ENCODE measurements at places on chromosomes 7 and 10.

GRCh38 chr7:133395551-133395950, 142.7 kb downstream of the EXOC4 start:
- DNase-seq = no peak

DNA sequence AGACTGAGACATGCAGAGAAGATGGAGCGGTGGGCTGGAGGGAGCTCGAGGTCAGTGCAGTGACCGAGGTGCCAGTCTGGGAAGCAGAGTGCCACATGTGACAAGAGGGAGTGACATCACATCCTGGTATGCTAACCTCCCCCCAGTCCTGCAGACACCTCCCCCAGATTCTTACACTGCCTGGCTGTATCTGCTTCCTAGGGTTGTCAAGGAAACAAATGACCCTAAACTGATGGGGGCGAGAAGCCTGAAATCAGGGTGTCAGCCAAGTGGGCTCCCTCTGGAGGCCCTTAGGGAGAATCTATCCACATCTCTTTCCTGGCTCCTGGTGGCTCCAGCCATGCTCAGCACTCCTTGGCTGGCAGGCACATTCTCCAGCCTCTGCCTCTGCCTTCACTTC, 316.1 kb upstream of the ZMIZ1 start:
- DNase-seq = no peak

DNA sequence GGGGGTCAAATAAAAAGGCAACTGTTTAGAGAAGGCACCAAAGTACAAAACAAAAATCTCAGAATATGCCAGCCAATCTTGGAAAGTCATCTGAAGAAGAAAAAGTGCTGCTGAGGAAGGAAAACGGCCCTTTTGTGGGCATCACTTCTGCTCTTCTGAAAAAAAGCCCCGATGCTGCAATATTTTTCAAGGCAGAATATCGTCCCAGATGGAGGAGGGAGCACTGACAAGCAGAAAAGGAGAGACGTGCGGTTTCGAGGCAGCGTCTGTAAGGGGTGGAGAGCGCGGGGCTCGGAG, 959 bp upstream of the ATRNL1 start:
- no peak for DNase-seq

GRCh38 chr10:76444034-76444800, 1012.8 kb downstream of the LRMDA start:
- no peak for DNase-seq

- DNase-seq = no peak
These were observed 17.6 kb downstream of the RAMP3 start for GRCh38 chr7:45174966-45175765.

DNA sequence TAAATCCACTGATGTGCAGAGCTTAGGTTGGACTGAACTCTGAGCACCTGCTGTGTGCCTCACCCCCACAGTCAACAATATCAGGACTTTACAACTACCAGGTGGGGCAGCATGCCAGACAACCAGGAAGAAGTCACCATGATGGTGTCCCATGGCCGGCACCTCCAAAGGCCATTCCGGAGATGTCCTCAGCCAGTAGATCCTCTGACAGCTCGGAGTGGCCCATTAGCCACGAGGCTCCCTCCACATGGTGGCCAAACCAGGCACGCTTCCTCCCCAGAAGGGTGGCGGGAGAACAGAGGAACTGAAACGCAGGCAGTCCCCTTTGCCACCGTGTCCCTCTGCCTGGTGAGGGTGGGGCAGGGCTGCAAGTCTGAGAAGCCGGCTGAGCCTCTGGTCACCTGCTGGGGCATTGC, 390.0 kb downstream of the TNS3 start:
- DNase-seq = no peak

GRCh38 chr10:132335189-132336063, 3.4 kb downstream of the LRRC27 start:
- no peak for DNase-seq

DNA sequence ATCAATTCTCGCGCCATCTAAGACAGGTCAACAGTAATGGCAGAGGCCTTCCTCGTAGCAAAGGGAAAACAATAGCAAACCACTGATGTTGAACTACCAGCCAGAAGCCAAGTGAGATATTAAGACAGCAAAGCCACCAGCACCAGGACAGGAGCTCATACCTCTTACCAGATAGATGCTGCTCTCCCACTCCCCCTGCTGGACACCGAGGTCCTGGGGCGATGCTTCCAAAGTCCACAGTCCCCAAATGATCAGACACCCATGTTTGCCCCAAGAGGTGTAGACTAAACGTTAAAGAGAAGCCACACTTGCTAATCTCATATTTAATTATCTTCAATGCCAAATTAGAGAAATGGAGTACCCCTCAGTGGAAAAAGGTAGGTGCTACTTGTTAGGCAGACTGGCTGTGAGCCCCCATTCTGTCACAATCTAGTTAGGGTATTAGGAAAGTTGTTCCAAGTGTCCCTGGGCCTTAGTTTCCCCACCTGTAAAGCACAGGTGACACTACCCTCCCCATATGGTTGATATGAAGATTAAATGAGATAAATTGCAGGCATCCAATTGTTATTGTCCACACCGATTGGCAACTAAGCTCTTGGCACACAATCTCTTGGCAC, 39.9 kb downstream of the TOMM7 start:
- DNase-seq = peak; percentile 65

- no peak for DNase-seq
These were observed 7.4 kb downstream of the ZNF746 start for GRCh38 chr7:149490083-149490760.

DNA sequence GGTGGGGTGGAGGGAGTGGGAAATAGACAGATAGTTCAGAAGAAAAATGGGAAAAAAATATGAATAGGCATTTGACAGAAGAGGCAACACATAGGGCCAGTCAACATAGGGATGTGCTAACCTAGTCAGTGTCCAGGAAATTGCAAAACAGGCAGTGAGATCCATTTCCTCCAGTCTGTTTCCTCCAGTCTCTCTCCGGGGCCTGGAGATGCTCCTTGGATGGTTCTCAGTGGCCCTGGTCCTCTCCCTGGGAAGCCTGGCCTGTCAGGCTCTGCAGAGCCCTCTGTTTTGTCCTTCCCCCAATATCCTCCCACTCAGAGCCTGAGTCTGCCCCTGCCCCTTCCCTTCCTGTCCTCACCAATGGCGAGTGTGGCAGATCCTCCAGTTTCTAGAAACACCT, 52.6 kb downstream of the SYPL1 start:
- no peak for DNase-seq

DNA sequence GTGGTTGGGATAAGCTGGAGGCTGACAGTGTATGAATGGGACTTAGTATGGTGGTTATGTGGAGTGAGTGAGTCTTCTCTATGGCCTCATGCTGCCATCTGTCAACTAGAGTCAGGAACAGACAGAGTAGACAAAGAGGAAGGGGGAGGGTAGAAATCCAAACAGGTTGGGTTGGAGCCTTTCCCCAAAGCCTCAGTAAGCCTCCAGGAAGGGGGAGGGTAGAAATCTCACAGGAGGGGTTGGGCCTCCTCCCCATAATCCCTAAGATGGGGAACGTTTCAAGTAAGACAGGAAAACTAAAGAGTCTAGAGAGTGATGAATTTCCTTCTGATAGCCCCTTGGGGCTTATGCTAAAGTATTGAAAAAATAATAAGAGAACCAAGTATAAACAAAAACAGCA, 2.0 kb upstream of the AKR1B15 start:
- DNase-seq = no peak

- no peak for DNase-seq
These were observed 40.7 kb upstream of the FMC1 start for GRCh38 chr7:139300390-139300789.

GRCh38 chr7:121081327-121081936, 92.9 kb downstream of the CPED1 start:
- DNase-seq = no peak

DNA sequence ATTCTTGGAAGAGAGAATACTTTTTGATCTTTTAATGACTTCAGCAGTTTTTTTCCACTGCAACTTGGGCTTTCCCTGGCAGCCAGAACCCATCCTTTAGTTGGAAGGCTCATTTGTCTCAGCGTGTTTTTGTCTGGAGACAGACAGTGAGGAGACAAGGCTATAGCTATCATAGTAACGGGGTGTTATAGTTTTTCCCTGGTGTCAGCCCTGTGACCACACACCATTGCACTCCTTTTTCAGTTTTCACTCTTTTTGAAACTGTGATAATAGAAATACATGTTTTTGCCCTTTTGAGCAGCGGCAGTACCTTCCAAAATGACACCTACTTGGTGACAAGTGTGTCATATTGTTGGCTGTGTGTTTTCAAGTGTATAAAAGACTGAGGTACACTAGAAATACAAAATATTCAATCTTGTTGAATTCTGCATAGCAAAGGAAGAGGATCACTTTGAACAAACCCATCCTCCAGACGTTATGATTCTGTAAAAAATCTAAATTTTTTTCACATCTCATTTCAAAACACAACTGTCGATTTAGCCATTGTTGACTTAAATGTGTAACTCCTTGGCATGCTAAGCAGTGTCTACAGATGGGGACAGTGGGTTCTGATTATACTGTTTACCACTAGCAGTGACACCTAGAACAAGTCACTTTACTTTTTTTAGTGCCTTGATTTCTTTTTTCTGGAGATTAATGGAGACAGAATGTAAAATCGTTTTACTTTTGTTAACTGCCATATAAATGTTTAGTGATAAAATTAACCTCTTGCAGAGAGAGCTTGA, 130.1 kb downstream of the EXOC4 start:
- DNase-seq = no peak

DNA sequence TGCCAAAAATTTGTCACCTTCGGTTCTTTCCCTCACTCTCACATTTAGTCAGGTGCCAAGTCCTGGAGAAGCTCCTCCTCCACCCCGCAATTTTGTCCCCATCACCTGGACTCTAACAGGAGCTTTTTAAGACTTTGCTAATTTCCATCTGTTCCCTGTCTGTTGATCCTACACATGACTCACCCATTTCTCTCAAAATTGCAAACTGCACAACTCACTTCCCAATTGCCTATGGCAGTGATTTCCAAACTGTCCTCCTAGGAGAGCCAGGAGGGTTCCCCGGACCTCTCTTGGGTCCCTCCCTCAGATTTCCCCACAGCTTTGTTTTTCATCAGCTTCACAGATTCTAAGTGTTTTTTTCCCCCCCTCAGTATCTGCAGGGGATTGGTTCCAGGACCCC, 120.3 kb downstream of the WNT2 start:
- DNase-seq = no peak

DNA sequence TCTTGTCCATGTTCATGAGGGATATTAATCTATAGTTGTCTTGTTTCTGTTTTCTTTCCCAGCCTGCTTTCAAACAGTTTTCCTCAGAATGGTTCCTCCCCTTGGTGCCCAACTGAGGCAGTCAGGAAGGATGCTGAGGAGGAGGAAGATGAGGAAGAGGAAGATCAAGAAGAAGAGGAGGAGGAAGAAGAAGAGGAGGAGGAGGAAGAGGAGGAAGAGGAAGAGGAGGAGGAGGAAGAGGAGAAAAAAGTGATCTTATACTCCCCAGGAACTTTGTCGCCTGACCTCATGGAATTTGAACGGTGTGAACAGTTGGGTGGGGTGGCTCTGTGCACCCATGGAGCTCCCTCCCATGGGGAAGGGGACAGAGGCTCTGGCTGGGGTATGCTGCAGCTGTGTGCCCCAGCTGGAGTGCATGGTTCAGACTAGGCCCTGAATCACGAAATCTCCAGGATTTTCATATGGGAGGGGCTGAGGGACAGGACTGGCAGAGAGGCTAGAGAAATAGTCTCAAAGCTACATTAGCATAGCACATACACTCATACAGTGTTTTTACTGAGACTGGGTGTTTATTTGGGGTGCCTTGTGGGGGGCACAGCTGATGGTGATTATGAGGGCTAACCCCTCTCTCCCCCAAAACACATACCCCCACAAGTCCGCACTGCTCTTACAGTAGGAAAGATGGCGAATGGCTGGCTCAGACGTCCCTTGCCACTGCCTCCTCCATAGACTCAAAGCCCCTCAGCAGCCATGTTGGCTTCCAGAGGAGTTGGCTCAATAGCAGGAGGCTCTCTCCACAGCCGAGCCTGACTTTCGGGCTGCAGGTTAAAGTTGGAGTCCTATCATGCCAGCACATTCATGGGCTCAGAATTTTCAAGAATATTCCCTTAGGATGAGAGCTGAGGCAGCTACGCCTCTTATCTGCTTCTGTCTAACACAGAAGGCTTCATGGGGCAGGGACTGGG, 11.9 kb downstream of the STRA8 start:
- no peak for DNase-seq

DNA sequence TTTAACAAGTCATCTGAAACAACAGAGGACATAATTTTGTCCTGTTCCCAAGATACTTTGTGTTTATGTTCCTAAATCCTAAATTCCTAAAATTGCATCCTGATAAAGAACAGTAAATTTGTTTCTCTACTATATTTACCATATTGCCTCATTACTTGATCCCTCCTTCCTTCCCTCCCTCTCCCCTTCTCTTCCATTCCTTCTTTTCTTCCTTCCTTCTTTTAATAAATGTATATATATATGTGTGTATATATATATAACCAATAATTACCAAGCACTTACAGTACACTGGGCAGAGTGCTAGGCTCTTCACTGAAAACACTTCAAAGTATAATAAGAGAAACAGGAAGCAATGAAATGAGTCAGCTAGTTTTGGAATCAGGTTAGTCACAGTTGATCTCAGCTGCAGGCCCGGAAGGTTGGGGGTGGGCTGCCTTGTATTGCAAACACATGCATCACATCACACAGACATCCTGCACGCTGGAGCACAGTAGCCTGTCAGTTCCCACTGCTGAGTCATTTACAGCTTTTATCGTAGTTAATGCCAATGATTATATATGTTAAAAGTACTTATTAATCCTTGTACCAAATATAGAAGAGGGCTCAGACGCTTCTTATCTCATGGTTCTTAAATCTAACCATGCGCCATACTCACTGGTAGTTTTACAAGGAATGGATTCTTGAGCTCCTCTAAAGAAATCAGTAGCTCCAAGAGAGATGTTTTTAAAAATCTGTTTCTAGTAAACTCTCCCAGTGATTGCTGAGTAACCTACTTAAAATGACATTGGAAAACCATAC, 551.7 kb downstream of the GRM8 start:
- DNase-seq = no peak

GRCh38 chr10:118742032-118742431, 12.7 kb downstream of the CACUL1 start:
- no peak for DNase-seq

- no peak for DNase-seq
These were observed 157.3 kb downstream of the PCLO start for GRCh38 chr7:83005410-83005809.

DNA sequence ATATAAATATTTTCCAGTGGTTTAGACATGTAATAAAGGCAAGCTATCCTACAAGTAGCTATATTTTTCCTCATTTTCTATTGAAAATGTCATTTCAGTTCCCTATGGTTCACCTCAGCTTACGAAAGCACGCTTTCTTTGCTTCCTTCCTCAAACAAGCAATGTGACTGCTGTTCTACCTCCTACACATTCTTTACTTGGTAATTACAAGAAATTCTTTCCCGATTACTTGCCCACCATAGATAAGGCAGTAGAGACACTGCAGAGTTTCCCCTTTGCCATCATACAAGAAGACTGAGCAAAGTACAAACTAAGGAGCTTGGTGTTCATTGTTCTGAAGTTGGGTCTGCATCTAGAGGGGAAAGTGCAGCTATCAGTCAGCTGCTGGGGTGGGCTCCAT, 249.4 kb downstream of the CRPPA start:
- no peak for DNase-seq

GRCh38 chr10:29486433-29486832, 148.3 kb downstream of the SVIL start:
- no peak for DNase-seq

- DNase-seq = no peak
These were observed 187.0 kb downstream of the PPP1R17 start for GRCh38 chr7:31873816-31874597.

- no peak for DNase-seq
These were observed 159.1 kb upstream of the YAE1 start for GRCh38 chr7:39407137-39407536.

Data from activated T-cell treated with anti-CD3 and anti-CD28 coated beads, Interleukin-2, amount 50 U/mL, for 1 hour (primary cell).